ENCODE measurements at places on chromosomes 7 and 10.

GRCh38 chr7:48179496-48180030 lies 8.3 kb downstream of the ABCA13 start:
- peaks cover 6% of the 10 kb centered on the region for H3K27me3 ChIP-seq
- H3K4me3 ChIP-seq = no peak overlapping the region
- no peak for DNase-seq
- no peak overlapping the region for H3K27ac ChIP-seq
- H3K4me1 ChIP-seq = no peaks in the 10 kb centered on the region
- H3K36me3 ChIP-seq = no peaks in the 10 kb centered on the region

- peaks cover 8% of the 10 kb centered on the region for H3K4me1 ChIP-seq
- H3K27ac ChIP-seq = no peak overlapping the region
- no peaks in the 10 kb centered on the region for H3K27me3 ChIP-seq
- H3K36me3 ChIP-seq = peaks cover 4% of the 10 kb centered on the region
These were observed 112.8 kb upstream of the AHR start for GRCh38 chr7:17185690-17186070.

- H3K4me3 ChIP-seq = no peak overlapping the region
- peaks cover 8% of the 10 kb centered on the region for H3K36me3 ChIP-seq
- H3K4me1 ChIP-seq = peaks cover 2% of the 10 kb centered on the region
- no peak overlapping the region for H3K27ac ChIP-seq
- DNase-seq = no peak
These were observed 119.5 kb downstream of the EXOC4 start for GRCh38 chr7:133372337-133372736.

DNA sequence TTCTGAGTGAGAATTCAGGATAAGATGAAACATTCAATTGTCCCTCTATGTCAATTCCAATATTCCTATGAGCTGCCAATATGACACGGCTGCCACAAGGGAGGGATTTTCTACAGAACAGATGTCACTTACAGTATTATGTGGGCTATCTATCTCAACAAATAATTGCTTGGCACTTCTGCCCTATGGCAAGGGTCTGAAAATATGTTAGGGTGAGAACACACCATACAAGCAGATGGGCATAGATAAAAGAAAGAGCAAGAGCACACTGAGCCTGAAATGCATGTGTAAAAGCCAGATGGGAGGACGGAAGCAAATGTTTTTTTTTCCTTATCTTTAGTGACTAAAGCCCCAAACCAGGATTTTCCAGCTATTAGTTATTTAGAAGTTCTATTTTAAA lies 70.1 kb upstream of the TFEC start:
- no peaks in the 10 kb centered on the region for H3K4me1 ChIP-seq
- H3K27me3 ChIP-seq = peaks cover 12% of the 10 kb centered on the region
- no peak for DNase-seq
- no peak overlapping the region for H3K4me3 ChIP-seq
- no peak overlapping the region for H3K27ac ChIP-seq

All from activated naive CD8-positive, alpha-beta T cell treated with anti-CD3 and anti-CD28 coated beads, Interleukin-2, amount 10 ng/mL, durations not matched to agents 7 days and 5 days (primary cell).